ENCODE measurements at places on chromosomes 11 and 22.

DNA sequence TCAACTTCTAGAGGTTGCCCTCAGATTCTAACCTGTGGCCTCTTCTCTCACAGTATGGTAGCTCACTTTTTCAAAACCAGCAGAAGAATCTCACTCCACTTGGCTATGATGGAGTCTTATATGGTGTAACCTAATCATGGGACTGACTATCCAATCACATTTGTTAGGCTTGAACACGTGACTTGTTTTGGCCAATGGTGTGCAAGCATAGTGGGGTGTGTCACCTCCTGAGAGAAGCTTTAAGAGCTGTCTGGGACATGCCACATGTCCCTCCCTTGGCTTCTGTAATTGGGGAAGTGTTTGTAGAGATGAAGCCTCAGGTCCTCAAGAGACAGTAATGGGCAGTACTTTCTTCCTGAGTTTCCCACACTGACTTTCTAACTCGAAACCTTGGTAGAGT lies 12.8 kb upstream of the SMIM38 start:
- DNase-seq: no peak

DNA sequence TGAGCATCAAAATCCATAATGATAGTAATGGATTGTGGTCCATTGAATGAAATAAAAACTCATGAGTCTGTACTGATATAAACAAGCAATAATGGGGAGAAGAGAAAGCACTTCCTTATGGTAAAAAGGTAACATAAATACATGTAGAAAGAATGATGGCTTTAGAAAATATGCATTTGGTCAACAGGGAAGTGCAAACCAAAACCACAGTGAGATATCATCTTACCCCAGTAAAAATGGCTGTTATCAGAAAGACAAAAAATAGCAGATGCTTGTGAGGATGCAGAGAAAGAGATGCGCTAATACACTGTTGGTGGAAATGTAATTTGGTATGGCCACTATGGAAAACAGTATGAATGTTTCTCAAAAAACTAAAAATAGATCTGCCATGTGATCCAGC lies 6.9 kb upstream of the MMP20 start:
- no peak for DNase-seq

GRCh38 chr11:19027829-19028595 lies 32.5 kb downstream of the MRGPRX2 start:
- DNase-seq: no peak

DNA sequence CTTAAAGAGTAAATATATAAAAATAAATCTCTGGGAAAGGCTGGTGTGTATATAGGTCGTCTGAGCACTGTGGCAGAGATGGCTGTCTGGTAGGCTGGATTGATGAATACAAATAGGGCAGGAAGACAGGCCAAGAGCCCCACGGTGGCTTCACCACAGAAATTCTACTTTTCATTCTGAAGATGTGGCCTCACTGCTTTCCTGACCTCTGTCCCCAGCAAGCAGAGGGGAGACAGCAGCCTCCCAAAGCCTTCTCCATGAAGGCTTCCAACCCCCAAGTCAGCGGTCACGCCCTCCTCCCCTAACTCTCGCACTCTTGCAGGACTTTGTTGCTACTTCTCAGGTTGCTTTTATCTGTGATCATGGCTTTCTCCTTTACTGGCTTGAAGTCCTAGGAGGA lies 10.6 kb upstream of the KCNJ1 start:
- DNase-seq: no peak

DNA sequence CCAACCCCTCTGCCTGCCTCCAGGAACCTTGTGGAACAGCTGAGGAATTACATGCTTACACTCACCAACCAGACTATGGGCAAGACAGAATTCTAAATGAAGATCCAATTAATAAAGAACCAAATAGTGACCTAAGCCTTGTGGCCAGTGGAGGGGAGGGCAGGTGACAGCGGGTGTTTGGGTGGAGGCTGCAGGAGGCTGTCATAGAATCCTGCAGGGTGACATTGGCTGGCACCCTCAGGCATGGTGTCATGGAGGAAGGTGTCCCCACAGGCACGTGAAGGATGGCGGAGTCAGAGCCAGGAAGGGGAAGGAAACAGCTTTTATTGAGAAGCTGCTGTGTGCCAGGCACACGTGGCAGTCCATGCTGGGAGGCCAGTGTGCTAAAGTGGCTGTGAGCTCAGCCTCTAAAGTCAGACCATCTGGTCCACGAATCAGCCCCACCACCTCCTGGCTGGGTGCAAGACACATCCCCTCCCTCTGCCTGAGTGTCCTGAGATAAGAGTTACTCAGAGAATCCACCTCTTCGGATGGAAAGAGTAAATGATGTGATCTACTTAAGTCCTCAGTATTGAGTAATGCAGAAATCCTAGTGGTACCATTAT lies 8.7 kb downstream of the MYO18B start:
- no peak for DNase-seq

DNA sequence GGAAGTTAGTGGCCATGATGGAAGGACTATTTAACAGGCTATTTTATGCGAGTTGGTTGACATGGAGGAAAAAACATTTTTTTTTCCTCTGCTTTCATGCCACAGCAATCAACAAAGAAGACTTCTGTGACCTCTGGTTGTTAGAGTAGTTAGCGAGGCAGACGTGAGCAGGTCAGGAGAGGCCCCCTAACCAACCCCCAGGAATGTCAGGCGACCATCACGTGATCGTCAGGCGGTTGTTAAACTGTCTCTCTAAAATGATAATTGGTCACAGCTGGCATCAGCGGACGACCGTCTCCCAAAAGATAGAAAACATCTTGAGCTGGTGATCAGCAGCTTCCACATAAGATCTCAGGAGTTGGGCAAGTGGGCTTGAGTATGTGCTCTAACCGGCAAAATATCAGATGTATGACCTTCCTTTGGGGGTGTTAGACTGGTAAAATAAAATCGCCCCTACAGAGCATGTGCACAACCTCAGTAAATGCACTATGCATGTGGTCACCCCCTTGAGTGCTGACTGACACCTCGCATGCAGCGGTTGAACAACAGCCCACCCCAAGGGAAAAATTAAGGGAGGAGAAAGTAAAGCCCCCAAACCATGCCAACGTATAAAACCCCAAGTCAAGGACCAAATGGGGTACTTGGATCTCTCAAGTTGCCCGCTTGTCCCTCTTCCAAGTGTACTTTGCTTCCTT lies 20.9 kb upstream of the NARS2 start:
- DNase-seq: no peak

DNA sequence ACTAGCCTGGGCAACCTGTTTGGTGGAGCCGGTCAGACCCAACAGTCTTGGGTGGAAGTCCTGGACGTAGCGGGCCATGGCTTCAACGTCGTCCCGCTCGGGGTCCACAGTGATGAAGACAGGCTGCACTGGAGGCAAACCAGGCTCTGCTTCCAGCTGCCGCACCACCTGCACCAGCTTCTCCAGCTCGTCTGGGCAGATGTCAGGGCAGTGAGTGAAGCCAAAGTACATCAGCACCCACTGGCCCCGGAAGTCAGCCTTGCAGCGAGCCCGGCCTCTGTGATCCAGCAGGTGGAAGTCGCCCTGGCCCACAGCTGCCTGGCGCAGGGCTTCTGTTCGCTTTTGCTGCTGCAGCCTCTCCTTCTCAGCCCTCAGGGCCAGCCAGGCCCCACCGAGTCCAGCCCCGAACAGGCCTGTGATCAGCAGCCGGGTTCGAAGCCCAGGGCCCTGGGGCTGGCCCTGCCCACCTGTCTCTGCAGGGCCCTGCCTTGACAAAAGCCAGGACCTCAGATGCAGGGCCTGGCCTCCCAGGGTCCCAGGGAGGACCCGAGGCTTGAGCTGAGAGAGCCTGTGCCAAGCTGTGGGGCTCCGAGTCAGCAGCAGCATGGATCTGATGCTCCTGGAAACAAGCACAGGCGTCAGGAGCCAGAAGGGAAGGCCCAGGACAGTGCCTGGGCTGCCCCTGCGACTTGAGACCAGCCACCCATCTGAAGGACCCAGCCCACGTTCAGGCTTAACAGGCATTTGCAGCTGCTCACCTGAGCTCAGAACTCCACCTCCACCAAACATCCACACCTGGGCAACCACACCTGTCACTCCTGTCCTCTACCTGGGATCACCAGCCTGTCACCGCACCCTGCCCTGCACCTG lies 1.4 kb downstream of the SCO2 start:
- no peak for DNase-seq

- DNase-seq: peak; percentile 81
Observed at GRCh38 chr22:30386960-30387827, at the start of gene RNF215. Gene RNF215, minus strand, starts transcription at chr22:30387411. Its CDS starts 98 bp downstream, at chr22:30387313.

Data from amygdala (tissue), 56 donors.